ENCODE measurements at places on chromosomes 4 and X.
A peak's percentile ranks its signal among the peaks of the same experiment; 100 is the strongest.

- no peak for DNase-seq
Observed at GRCh38 chrX:50103866-50104566, 96.8 kb downstream of the AKAP4 start.

- DNase-seq: no peak
Observed at GRCh38 chr4:156773648-156774357, 197.8 kb downstream of the PDGFC start.

GRCh38 chrX:35711281-35711680, 86.9 kb upstream of the MAGEB16 start:
- no peak for DNase-seq

DNA sequence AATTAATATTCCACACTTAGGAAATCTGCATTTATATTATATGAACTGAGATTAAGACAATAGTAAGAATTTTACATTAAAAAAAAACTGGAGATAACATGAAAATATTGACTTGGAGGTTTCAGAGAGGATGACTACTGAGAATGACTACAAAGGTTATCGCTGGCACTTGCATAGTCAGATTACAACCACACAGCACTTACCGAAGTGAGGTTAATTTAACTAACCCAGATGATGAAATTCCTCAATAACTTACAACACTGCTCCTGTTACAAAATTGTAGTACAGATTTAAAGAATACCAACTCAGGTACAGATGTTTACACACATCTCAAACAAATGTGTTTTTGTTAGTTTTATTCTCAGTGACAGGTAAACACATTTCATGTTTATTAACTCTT, 283.5 kb downstream of the CAMK2D start:
- no peak for DNase-seq

DNA sequence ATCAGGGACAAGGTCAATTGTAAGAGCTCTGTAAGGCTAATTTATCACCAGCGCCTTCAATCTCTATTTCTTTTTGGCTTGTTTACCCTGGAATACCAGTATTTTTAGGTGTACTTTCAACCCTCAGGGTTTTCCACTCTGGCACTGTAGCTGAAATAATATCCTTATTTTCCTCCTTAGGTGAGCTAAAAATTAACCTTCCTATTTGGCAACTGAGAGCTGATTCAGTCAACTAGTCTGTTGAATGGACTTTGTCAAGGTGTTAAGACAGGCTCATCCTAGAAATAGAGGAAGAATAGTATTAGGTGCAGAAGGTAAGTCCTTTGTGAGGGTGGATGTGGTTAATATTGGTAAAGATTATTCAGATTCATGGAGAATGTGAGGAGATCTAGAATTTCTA, 101.3 kb upstream of the BANK1 start:
- no peak for DNase-seq

DNA sequence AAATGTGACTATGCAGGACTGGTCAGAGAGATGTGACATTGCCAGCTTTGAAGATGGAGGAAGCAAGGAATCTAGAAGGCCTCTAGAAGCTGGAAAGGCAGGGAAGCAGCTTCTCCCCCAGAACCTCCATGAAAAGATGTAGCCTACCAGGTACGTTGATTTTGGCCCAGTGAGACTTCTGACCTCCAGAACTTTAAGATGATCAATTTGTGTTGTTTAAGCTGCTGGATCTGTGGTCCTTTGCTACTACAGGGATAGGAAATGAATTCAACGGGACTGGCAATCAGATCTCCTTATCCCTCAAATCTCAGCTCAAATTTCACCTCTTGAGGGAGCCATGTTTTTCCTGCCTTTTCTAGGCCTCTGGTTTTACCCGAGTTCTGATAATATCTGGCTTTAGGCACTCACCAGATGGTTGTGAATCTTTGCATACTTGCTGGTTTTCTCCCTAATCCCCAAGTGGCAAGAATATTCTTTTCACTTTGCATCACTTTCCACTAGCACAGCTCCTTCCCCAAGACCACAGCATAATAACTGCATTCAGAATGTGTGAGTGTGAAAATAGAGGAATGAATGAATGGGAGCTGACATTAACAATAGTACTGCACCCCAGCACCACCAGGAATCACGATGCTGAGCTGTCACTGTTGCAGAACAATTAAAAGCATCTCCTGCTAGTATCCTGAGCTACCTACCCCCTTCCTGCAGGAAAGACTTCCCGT, 25.5 kb upstream of the TMSB4X start:
- DNase-seq: no peak

GRCh38 chr4:145375416-145375815, 106.2 kb upstream of the SMAD1 start:
- DNase-seq: no peak

GRCh38 chr4:88737307-88737941, 39.8 kb upstream of the NAP1L5 start:
- peak; percentile 89 for DNase-seq

DNA sequence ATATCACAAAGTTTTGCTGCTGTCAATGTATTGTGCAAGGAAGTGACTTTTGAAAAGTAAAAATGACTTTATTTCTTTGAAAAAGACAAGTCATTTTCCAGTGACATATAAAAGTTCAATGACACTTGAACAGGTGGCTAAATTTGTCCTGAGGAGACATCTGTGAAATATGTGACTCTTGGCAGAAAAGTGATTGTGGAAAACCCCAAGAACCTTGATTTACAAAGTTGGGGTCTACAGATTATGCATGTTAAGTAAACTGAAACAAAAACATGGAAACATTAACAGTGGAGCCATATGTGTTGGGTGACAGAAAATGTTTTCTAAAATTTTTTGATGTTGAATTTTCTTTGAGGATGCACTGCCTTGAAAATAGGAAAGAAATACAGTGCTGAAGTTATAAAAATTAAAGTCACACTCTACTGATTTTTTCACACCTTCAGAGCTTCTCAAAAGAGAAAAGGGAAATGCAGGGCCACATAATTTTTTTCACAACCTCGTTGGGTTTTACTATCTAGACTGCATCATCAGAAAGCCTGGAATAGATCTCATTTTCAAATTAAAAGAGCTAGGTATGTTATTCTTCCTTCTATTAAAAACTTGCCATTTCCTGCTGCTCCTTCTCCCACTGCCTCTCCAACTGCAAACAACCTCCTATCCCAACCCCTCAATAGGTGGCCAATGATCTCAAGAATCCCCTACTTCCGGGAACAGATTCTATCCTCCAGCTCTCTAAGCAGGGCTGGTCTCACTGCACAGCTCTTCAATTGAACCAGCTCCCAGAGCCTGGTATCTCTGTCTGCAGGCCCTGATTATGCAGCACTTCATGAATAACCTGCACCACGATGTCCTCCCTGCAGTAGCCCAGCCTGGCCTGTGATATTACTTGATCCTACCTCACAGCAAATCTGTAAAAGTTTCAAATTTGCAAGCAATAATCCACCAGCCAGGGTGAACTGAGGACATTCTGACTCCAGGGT, 570.8 kb upstream of the CPEB2 start:
- no peak for DNase-seq

GRCh38 chr4:147539959-147540358, 59.1 kb downstream of the EDNRA start:
- no peak for DNase-seq

GRCh38 chr4:33725861-33726260, 2518.5 kb downstream of the ARAP2 start:
- DNase-seq: no peak

DNA sequence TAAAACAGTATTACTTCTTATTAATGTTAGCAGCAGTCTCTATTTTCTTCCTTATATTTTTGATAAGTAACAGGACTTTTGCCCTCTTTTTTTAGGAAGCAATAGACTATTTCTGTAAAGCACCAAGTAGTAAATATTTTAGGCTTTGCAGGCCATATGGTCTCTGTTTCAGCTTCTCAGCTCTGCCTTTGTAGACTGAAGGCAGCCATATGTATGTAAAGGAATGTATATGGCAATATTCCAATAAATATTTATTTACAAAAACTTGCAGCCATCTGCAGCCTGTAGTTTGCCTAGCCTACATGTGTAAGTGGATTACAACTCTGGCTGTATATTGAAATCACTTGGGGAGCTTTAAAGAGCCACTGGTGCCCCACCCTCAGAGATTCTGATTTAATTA, 15.0 kb downstream of the RADX start:
- no peak for DNase-seq

- DNase-seq: no peak
Observed at GRCh38 chr4:40562681-40563080, 67.0 kb downstream of the RBM47 start.

GRCh38 chr4:118282692-118283091, 70.1 kb downstream of the PRSS12 start:
- no peak for DNase-seq

GRCh38 chr4:158253350-158253980, 43.2 kb downstream of the TMEM144 start:
- no peak for DNase-seq

DNA sequence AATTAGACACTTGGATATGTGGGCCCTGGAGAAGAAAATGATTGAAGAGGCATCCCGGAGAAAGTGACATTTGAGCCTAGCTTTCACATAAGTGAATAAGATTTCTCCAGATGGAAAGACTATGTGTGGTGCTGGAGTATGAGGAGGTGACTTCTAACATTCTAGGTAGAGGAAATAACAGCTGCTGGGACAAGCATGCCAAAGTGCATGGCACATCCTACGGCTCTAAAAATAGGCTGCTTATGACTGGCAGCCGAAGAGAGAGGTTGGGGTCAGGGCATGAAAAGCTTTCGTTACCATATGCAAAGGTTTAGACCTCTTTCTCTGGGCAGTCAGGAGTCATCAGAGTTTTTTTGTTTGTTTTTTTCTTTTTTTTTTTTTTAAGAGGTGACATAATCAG, 142.0 kb downstream of the SOX3 start:
- DNase-seq: no peak

DNA sequence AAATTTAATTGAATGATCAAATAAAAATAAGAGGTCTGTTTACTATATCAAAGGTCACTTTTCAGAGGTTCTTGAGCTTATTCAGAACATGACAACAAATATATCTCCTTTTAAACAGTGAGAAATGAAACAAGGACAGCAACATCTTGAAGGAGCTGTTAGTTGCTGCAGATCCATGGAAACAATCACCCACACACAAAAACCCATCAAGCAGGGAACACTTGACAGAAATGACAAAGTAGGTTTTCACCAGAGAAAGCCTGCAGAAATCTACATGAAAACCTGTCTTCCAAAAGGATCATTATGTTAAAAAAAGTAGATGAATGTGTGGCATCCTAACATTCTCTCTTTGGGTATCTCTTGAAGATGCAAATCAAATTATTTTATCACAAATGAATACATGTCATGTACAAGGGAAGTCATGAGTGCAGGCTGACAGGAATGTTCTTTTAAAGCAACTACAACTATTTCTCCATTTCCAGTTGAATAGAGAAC, 203.0 kb downstream of the GRIA2 start:
- no peak for DNase-seq

GRCh38 chrX:41350150-41350975, 16.4 kb downstream of the DDX3X start:
- no peak for DNase-seq

- DNase-seq: no peak
Observed at GRCh38 chr4:147362938-147363337, 118.0 kb upstream of the EDNRA start.
